Ascending aorta (tissue), 2 donors: ENCODE measurements at places on chromosomes 6 and 20.

DNA sequence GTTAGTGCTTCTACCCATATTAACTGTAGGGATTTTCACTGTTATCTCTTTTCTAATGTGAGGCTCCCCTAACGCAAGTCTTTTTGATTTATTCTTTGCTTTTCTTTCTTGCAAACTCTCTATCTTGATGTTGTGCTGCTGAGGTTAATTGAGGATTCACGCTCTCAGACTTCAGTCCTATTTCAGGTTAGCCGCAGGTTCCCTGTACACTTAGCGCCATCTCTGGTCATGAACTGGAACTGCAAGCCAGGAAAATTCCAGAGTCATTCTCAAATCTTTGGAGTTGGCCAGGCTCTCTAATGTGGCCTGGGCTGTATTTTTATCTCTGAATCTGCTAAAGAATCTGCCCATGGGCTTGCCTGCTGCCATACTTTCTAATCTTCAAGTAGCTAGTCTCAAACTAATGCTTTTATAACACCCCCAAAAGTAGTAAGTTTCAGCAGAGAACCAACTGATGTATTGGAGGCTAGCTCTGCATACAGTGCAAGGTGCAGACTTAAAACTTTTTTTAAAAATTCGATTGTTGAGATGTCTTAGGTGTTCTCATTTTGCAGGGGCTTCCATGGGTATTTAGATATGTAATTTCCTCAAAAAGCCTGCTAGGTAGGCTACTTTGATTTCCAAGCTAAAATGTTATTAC lies 91.1 kb upstream of the OPRM1 start:
- no peaks in the 10 kb centered on the region for H3K4me1 ChIP-seq
- H3K36me3 ChIP-seq: no peaks in the 10 kb centered on the region
- H3K27ac ChIP-seq: no peak overlapping the region
- no peak for DNase-seq
- peak overlapping the region; percentile 11 for H3K4me3 ChIP-seq

DNA sequence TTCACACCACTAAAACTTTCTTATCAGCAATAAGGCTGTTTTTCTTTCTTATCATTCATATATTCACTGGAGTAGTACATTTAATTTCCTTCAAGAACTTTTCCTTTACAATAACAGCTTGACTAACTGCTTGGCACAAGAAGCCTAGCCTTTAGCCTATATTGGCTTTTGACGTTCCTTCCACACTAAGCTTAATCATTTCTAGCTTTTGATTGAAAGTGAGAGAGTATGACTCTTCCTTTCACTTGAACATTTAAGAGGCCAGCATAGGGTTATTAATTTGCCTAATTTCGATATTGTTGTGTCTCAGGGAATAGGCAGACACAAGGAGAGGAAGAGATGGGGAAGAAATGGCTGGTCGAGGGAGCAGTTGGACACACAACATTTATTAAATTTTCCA lies 23.6 kb downstream of the THEMIS start:
- H3K4me3 ChIP-seq: no peak overlapping the region
- DNase-seq: no peak
- H3K27ac ChIP-seq: no peak overlapping the region
- no peaks in the 10 kb centered on the region for H3K27me3 ChIP-seq
- no peaks in the 10 kb centered on the region for H3K36me3 ChIP-seq

DNA sequence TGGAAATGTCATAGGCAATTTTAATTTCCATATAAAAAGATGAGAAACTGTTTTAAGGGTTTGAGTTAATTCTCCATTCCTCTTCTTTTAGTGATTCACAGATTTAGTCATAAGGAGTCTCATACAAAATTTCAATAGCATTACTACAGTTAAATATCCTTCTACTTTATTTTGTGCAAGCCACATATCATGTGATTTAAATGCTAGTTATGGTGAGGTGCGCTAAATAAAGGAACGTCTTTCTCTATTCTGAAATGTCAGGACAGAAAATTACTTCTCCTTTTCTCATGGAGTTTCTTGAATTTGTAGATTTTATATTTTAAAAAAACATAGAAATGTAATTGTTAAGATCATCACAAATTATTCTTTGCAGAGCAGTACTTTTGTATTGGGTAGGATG lies 50.0 kb upstream of the SUPT3H start:
- peaks cover 9% of the 10 kb centered on the region for H3K4me1 ChIP-seq
- H3K27ac ChIP-seq: no peak overlapping the region
- no peaks in the 10 kb centered on the region for H3K36me3 ChIP-seq
- peaks cover 5% of the 10 kb centered on the region for H3K27me3 ChIP-seq
- H3K4me3 ChIP-seq: no peak overlapping the region

DNA sequence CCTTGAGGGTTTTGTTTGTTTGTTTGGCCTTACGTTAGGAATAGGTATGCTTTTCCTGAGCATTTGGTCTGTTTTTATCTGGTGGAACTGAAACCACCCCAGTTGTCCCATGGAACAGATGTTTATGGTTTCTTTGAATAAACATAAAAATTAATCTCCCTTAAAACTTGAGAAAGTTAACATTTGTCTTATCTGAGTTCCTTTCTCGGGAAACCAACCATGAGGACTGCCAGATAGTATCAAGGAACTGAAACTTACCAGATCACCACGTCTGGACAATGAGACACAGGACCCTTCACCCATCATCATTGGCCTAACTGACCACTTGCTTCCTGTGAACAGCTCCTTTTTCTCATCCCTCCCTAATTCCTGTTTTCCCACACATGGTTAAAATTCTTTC lies 15.3 kb upstream of the HECA start:
- DNase-seq: no peak
- no peak overlapping the region for H3K4me3 ChIP-seq
- no peak overlapping the region for H3K27ac ChIP-seq
- H3K27me3 ChIP-seq: no peaks in the 10 kb centered on the region
- peaks cover 8% of the 10 kb centered on the region for H3K4me1 ChIP-seq
- H3K36me3 ChIP-seq: no peaks in the 10 kb centered on the region
